ENCODE measurements at places on chromosomes 5 and 9. TPM values are rescaled to one million over a fixed set of nuclear protein-coding genes. Genes with fewer than 3 reads are reported as not detected.

IFNA2 gene
- total RNA-seq: not detected

GRCh38 chr5:81755320-81755719 is 4.4 kb upstream of the SSBP2 start:
- no peak for DNase-seq

- DNase-seq: no peak
These were observed 6.6 kb downstream of the PSAT1 start for GRCh38 chr9:78303377-78304062.

SPEF2 gene
- 2.3 TPM for total RNA-seq

GRCh38 chr5:38420691-38421390 is 135.6 kb downstream of the LIFR start:
- no peak for DNase-seq

GNPDA1 gene
- 36.2 TPM for total RNA-seq

- no peak for DNase-seq
These were observed 9.7 kb downstream of the TRAF2 start for GRCh38 chr9:136896027-136896426.

DNA sequence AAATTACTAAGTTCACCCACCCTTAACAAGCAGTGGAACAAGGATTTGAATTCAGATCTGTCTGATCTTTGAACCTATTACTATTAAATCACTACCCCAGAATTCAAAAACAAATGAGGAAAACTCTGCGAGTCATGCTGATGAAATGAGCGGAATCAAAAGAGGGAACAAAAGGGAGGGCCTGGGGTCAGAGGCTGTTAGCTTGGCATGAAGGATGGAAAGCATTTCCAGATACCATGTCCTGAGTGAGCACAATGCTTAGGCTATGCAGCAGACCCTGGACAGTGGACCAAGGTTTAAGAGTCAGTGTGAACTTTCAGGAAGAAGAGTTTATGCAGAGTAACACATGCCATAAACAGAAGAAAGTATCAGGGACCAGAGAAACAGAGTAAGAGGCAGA is 30.5 kb downstream of the GRIA1 start:
- no peak for DNase-seq
